Progenitor cell of endocrine pancreas (in vitro differentiated cells): ENCODE measurements at places on chromosomes 16 and 17. TPM values are rescaled to one million over a fixed set of nuclear protein-coding genes. Genes with fewer than 3 reads are reported as not detected.

Gene SLC22A31
- 6.9 and 10.3 TPM in 2 replicates for total RNA-seq

Gene ITGAD
- total RNA-seq, result not detected in 2 replicates

Gene ORAI3
- 19.1 and 19.5 TPM in 2 replicates for total RNA-seq

GRCh38 chr16:72794986-72795385 lies 252.9 kb downstream of the ZFHX3 start:
- DNase-seq, result no peak
